Effector memory CD8-positive, alpha-beta T cell (primary cell): ENCODE measurements at places on chromosomes 5 and 9.

DNA sequence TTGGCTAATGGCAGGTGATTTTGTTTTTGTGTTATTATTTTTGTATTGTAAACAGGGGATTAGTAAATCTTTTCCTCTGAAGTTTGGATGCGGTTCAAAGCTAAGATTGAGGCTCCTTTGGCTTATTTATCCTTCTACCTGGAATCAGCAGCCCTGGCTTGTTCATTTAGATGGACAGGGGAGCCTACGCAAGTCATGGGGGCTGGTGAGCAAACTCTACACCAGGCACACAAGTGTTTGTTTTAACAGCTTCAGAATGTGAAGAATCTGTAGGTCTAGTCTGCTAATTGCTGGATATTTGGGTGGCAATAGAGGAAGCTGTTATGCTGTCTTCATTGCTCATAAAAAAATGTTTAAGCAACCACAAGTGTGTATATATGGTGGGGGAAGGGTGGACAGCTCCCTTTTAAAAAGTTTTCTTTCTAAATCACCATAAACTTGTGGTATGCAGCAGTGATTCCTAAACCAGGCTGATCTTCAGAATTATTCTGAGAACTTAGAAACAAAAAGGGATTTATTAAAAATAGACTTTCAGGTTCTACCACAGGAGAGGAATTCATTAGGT is 20.7 kb downstream of the ZNF462 start:
- no peak for DNase-seq

GRCh38 chr5:151078490-151079262 is 2.2 kb downstream of the TNIP1 start:
- peak; percentile 65 for DNase-seq

GRCh38 chr9:21984101-21984500 is 10.1 kb downstream of the CDKN2A start:
- no peak for DNase-seq

DNA sequence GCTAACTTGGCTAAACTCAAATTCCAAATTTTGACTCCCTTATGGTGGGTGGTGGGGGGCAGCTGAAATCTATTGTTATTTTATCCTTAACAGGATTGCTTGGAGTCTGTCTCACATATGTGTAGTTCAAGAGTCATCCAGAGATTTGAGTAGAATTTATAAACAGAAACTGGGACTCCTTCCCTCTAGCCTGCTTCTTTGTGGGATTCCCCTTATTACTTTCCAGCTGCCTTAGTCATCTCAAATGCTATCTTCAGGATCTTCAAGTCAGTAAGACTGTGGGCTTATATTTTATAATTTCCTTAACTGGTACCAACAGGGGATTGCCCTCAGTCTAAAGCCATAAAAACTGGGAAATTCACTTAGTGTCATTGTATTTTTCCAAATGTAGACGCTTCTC is 55.5 kb downstream of the NNT start:
- DNase-seq: no peak

DNA sequence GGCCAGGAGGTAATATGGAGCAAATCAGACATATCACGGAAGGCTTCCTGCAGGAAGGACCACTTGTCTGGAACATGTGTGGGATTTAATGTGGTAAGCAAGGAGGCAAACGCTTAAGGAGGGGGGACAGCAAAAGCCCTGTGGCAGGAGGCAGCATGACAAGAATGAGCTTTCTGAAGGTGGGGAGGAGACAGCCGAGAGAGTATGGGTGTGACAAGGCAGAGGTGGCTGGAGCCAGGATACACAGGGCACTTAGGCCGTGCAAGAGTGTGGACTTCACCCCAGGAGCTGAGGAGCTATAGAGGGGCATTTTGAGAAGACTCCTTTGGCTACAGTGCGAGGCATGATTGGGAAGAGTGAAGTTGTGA is 14.4 kb upstream of the S1PR3 start:
- no peak for DNase-seq

GRCh38 chr9:97524424-97524823 is 23.0 kb downstream of the TMOD1 start:
- DNase-seq: no peak

DNA sequence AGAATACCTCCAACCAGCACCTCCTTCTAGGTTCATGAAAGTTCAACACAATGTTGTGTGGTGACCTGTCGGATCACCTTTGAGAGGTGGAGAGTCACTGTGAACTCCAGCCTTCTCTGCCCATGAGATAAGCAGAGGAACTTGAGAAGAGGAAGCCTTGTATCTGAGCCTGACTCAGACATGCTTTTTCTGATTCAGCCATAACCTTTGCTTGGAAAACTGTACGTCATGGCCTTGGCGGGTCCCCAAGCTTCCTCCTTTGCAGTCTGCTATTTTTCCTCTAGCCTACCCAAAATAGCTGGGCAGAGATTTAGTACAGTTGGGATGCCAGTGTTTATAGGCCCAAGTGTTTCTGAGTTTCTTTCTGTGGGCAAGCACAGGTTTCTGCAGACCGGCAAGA is 274.7 kb downstream of the CETN3 start:
- DNase-seq: no peak

DNA sequence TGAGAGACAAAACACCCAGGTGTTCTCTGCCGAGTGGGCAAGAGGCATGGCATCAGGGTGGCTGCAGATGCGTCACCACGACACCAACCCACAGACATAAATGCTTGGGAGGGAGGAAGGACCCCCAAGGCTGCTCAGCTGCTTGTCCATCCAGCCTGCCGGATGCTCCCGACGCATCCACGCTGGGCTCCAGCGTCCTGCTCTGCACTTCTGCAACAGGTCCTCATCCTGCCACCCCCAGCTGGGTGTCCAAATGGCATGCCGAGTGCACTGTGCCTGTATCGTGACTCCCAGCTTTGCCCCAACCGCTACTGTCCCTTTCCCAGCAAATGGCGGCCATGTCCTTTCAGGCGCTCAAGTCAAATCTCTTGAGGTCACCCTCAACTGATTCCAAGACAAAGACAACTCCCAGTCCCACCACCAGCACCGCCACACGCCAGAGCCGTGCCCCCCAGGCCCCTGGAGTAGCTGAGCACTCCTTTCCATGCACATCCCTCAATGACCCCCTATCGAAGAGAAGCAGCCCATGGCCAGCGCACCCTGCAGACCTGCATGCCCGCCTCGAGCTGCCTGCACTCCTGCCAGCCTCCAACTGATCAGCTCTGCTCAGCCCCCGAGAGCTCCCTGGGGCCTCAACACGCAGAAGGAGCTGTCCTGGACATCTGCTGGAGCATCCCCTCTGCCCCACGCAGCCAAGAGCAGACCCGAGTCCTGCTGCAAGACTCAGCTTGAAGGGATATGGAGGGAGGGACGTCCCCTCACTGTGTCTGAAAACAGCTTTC is 116.7 kb downstream of the ROR2 start:
- no peak for DNase-seq

DNA sequence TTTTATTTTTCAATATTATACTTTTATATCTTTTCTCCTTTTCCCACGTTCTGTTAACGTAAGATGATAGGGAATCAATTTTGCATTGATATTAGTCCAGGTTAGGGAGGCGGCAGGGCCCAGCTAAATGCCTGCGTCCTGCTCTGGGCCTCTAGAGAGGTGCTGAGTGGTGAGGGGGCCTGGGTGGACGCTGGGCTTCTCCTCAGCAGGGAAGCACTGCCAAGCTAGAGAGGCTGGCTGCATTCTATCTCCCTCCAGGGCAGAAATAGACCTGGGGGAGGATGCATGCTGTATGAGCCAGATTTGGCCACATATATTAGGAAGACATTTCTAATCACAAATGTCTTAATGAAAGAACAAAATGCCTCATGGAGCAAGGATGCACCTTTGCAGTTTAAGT is 43.6 kb upstream of the NKX2-5 start:
- DNase-seq: no peak
